ENCODE measurements at places on chromosomes 4 and X.

- peak; percentile 24 for DNase-seq
Observed at GRCh38 chr4:33626221-33626620, 2618.1 kb downstream of the ARAP2 start.

DNA sequence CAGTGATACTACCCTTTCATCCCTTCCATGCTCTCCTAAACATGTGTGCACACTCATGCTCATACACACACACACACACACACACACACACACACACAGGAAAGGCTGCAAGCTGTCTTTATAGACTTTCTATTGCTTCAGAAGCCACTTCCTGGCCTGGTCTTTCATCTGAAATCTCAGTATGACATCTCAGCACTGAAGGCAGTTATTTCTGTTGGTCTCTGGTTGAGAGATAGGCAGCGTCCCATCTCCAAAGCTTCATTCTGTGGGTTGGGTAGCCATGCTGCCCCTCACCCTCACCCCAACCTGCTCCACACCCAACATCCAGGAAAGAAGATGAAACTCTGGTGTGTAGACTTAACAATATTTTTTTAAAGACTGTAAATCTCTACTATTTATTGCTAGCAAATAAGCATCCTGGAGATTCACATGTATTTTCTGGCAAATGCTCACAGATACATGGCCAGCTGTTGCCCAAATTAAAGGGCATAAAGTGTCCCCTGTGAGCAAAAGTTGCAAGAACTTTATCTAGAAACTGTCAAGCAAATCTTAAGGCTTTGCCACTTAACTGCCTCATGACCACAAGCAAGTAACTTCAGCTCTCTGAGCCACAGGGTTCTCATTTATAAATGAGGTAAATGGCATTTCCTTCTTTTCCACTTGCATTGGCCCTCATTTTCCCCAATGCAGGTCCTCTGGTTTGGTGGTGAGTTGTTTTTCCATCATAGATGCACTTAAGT lies 189.8 kb upstream of the AFF2 start:
- peak; percentile 19 for DNase-seq

- no peak for DNase-seq
Observed at GRCh38 chr4:58111818-58112217, 1001.6 kb upstream of the IGFBP7 start.

DNA sequence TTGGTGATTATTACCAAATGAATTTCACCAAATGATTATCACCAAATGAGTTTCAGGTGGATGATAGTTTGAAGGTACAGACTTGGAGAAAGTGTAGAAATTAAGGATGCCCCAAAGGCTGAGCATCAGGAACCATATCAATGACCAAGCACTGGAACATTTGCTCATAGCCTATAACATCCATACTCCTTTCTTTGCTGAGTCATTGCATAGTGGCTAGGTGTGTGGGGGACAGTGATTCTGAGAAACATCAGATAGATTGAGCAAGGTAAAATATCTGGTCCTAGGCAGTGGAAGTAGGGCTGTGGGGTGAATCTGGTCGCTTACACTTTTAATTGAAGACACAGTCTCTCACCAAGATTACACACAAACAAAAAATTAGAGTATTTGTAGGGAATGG lies 1362.5 kb upstream of the PABPC4L start:
- DNase-seq: no peak

DNA sequence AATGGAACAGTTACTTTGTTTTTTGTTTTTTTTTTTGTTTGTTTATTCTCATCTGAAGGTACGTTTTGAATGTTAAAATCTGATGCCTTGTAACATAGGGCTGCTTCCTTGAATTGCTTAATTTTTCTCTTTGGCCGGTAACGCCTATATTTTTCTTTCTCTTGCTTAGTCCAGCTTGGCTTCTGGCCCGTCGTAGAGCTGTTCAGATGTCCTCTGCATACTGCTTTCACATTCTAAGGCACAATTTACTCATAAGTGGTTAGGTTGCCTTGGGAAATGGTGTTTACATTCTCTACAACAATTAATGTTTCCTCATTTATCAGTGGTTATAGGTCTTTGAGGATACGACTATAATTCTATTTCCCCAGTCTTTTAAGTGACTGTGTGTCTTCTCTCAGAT lies 7.9 kb downstream of the NONO start:
- no peak for DNase-seq

- no peak for DNase-seq
Observed at GRCh38 chr4:184807256-184807655, 18.5 kb downstream of the ACSL1 start.

- DNase-seq: no peak
Observed at GRCh38 chr4:133624744-133625143, 475.6 kb downstream of the PCDH10 start.

- peak; percentile 49 for DNase-seq
Observed at GRCh38 chrX:14616836-14617235, 87.5 kb downstream of the GLRA2 start.

DNA sequence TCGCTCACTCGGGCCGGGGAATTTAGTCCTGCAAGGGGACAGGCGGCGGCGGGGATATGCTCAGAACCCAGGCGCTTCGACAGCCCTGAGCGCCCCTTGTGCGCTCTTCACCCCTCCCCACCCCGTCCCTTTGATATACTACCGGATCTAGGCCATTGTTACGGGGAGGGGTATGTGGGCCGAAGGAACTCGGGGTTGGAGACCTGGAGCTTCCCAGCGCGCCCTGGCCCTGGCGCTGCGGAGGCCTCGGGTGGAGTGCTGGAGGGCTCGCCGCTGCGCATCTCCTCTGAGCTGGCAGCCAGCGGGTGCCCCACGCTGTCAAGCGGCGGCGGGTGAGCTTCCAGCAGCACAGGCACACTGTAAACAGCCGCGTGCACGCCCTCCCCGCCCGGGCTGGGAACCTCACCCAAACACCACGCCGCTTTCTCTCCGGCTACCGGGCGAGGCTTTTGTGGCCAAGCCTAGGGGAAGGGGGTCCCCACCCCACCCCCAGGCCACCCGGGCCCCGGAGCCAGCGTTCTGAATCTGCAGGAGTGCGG lies 54.5 kb upstream of the BCOR start:
- no peak for DNase-seq

DNA sequence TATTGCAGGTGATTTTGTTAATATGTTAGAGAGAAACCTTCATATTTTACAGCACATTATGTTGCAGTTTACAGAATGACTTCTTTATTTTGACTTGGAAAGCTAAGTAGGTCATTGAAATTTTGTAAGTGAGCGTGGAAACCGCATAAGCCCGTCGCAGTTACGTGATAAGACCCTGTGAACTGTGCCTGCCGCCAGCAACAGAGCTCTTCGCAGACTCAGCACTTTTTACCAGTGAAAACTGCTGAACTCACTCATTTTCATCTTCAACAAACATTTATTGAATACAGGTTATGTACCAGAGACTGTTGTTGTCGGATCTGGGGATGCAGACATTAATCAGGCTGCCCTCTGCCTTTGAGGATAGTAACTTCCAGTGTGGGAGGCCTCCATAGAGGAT lies 355.7 kb downstream of the HS3ST1 start:
- DNase-seq: no peak

- no peak for DNase-seq
Observed at GRCh38 chr4:77418333-77418732, 187.3 kb upstream of the CXCL13 start.

DNA sequence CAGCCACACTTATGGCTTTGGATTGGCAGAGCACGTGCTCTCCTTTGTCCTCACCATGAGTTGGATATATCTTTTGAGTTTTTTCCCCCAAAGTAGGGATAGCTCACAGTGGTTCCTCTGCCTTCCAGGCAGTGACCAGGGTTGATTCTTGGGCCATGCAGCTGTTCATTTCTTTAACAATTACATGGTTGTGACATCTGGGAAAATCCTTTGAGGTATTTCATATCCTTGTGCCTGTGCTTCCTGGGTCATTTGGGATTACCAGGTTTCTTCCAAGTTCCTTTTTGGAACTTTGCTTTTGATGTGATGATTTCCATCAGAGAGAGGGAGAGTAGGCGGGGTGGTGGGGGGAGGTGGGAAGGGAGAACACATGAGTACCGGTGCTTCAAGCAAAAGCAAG lies 15.6 kb downstream of the BCORL1 start:
- no peak for DNase-seq

- no peak for DNase-seq
Observed at GRCh38 chrX:79336869-79337815, 30.0 kb downstream of the ITM2A start.

DNA sequence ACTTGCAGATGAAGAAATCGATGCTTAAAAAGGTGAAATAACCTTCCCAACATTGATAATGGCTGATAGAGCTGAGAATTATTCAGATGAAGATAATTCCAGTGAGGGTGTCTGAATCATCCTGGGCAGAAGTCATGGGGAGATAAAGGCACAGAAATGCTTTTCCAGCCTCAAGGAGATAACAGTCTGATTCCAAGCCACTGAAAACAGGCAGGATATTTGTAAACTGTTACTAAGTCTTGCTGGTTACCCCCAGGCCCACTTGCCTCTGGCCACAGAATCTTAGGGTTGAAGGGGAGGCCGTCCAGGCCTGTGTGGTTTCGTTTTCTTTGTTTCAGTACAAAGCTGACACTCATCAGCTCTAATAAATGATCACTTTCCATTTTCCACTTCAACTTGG lies 158.5 kb downstream of the SH3KBP1 start:
- DNase-seq: no peak

DNA sequence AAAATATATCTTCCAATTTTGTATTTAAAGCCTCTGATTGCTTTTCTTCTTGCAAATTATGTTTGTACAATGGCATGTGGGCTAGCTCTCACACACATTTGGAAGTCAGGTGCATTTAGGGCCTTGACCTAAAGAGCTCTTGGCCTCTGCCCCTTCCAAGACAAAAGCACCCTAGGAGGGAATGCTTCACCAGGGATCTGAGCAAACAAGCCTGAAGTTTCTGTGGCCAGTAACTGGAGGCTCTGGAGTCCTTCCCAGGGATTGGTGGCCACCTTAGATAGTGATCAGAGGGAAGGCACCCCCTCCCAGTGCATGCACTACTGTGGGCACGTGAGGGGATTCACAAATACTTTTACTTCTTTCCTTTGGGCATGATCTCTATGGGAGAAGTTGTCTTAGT lies 60.3 kb upstream of the DIPK2B start:
- no peak for DNase-seq

GRCh38 chr4:184120549-184121127 lies 97.0 kb downstream of the ENPP6 start:
- DNase-seq: no peak

GRCh38 chrX:134985479-134985878 lies 5.3 kb upstream of the SMIM10 start:
- no peak for DNase-seq

DNA sequence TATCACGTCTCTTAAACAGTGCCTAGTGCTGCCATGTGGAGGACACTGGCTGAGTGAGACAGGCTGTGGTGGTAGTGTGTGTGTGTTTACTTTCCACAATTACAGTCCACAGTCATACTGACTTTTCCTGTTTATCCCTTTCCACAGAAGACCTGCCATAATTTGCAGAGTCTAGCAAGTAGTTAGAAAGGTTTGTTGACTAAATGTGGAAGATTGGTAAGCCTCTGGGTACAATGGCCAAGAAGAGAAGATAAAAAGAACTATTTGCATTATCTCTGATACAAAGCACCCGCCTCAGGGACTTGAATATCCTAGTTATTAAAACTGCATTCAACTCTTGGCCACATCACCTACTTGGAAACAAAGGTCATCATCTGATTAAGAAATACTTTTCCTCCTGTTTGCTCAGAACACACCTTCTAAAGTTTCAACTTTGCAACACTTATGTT lies 89.1 kb downstream of the FAM13A start:
- no peak for DNase-seq

DNA sequence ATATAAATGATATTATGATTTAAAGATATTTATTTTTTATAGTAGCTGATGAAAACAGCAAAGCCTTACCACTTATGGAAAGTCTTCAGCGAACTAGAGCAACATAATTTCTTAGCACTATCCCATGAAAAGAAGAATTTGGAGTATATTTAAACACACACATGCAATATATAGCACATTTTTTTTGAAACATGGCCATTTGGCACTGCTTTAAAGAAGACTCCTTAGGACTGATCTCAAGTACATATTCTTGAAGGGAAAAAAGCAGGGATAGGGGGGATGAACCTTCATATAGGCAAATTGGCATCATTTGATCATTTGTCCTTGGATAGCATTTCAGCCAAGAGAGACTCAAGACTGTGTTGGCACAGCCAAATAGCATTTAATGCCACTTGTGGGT lies 193.3 kb downstream of the ANKRD50 start:
- DNase-seq: no peak

DNA sequence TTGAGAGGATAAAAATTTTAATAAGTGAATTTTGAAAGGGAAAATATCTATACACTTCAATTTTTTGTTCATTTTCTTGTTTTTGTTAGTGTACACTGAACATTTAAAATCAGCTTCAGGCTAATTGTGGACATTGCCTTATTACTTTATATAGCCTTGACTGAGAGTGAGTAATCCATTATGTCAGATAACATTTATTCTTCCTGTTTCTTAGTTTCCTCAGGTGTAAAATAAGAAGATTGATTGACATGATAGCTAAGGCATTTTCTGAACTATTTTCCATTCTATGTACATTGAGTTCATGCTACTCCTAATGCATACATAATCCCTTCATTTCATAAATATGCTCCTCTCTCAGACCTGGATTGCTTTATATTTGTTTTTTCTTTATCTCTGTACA lies 607.3 kb upstream of the AADAT start:
- DNase-seq: no peak

DNA sequence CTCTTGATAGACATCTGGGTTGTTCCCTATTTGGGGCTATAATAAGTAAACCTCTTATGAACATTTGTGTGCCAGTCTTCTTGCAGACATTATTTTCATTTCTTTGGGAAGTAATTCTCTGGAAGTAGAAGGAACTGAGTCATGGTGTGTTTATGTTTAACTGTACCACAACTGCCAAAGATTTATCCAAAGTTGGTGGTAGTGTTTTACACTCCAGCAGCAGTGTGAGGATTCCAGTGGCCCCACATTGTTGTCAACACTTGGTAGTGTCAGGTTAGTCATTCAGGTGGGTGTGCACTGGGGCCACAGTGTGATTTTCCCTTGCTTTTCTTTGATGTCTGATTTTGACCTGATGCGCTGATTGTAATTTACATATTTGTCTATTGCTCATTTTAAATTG lies 5.0 kb upstream of the UVSSA start:
- no peak for DNase-seq

- no peak for DNase-seq
Observed at GRCh38 chr4:17719106-17719505, 62.3 kb downstream of the FAM184B start.

GRCh38 chr4:26044983-26045382 lies 131.0 kb downstream of the SMIM20 start:
- no peak for DNase-seq

Data from femur (tissue), 1 donor.